GM23338 (cell line): ENCODE measurements at places on chromosomes 16 and 17.

DNA sequence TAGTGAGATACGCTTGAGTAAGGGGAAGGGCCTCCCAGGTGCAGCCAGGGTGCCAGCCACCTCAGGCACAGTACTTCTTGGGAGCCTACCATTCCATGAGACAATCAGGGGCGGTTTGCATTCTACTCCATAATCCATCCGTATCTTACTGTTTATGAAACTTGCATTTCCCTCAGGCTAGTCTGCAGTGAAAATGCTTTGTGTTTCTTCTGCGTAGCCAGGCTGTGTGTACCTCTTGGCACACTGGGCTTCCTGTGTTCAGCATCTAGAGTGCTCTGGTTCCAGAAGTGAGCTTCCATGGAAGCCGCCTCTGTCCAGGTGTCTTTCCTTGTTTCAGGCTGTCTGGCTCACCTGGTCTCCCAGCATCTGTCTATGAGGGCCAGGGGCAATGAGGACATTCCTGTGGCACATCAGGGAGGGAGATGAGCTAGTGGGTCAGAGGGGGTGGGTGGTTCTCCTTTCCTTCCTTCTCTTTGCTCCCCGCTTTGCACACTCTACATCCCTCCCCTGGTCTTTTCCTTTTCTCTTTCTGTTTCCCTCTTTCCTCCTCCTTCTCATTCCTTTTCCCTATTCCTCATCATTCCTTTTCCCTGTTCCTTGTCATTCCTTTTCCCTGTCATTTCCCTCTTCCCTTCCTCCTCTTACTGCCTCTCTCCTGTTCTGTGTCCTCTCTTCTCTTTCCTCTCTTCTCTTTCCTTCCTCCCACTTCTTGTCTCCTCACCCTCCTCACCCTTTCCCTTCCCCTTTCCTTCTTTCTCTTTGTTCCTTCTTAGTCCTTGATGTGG lies 386.5 kb downstream of the CPPED1 start:
- no peaks in the 10 kb centered on the region for H3K4me1 ChIP-seq
- no peak overlapping the region for H3K27ac ChIP-seq
- no peaks in the 10 kb centered on the region for H3K27me3 ChIP-seq
- DNase-seq, result no peak
- H3K4me3 ChIP-seq, result no peak overlapping the region

DNA sequence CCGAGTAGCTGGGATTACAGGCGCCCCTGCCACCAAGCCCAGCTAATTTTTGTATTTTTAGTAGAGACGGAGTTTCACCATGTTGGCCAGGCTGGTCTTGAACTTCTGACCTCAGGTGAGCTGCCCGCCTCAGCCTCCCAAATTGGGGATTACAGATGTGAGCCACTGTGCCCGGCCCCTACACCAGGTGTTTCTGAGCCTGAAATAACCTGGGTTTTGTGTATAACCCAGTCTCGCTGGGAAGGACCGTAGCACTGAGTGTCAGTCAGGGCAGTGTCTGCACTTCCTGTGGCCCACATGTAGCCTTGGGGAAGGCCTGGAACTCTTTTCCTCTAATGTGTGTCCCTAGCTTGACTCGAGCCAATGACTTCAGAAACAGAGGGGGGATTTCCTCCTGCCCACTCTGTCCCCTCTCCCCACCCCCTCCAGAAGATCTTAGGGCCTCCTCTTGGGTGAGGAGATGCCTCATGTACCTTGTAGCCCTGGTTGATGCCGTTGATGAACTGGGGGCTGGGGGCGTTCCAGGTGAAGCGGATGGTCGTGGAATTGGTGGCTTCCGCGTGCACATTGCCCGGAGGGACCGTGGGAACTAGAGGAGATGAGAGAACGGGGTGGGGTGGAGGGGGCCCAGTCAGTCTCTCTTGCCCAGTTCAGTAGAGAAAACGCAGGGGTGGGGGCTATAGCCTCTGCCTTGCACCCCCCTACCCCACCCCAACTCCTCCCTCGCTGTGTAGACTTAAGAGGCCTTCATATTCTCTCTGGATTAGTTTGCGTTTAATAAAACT lies 102.6 kb upstream of the CDC42EP4 start:
- no peak for DNase-seq
- H3K27me3 ChIP-seq, result no peaks in the 10 kb centered on the region
- H3K4me3 ChIP-seq, result no peak overlapping the region
- H3K36me3 ChIP-seq, result no peaks in the 10 kb centered on the region
- no peaks in the 10 kb centered on the region for H3K4me1 ChIP-seq

- no peaks in the 10 kb centered on the region for H3K27me3 ChIP-seq
- no peak overlapping the region for H3K27ac ChIP-seq
- no peak overlapping the region for H3K4me3 ChIP-seq
- no peaks in the 10 kb centered on the region; the same call in 1 of the 2 replicates for H3K4me1 ChIP-seq
- no peak for DNase-seq
Measured at GRCh38 chr17:77897741-77898301, 60.7 kb upstream of the TNRC6C start.

DNA sequence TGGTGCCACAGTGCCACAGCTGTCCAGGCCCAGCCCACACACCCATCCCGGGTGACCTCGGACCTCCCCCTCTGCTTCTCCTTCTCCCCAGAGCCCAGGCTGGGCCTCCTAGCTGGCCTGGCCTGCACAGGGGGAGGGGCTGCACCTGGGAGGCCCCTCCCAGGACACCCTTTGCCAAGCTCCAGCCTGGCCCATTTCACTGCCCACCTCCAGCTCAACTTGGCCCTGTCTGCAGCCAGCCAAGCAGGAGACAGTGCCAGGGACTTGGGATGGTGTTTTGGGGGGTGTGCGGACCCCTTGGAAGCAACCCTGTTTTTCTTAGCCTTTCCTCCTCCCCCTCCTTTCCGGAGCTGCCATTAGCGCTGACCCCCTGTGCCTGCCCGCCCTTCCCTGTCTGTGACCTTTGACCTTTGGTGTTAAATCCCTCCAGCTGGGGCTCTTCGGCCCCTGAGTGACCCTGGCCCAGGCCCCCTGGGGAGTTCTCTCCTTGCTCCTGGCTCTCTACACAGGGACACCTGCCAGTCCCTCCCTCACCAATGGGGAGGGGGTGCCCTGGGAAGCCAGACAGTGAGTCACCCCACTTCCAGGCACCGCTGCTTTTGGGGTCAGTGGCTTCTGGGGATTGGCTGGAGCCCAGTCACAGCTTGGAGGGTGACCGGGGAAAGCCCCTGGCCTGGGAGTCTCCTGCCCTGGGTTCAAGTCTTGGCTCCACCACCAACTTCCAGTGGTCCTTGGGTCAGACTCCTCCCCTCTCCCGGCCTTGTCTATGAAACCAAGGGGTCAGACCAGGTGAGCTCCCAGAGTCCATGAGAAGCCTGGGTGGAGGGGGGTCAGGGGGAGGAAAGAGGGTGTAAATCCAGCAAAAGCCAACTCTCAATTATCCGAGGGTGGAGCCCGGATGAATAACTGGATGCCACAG lies 1.9 kb downstream of the GLIS2 start:
- peaks cover 32% of the 10 kb centered on the region for H3K4me1 ChIP-seq
- 0 out of 2 replicates have a peak overlapping the region, but pooled peaks have one; percentile 26 for H3K27ac ChIP-seq
- H3K27me3 ChIP-seq, result peaks cover 19% of the 10 kb centered on the region
- no peaks in the 10 kb centered on the region for H3K36me3 ChIP-seq
- peak; percentile 17 for DNase-seq
- H3K4me3 ChIP-seq, result peak overlapping the region; percentile 84; the same call in 1 of the 2 replicates

DNA sequence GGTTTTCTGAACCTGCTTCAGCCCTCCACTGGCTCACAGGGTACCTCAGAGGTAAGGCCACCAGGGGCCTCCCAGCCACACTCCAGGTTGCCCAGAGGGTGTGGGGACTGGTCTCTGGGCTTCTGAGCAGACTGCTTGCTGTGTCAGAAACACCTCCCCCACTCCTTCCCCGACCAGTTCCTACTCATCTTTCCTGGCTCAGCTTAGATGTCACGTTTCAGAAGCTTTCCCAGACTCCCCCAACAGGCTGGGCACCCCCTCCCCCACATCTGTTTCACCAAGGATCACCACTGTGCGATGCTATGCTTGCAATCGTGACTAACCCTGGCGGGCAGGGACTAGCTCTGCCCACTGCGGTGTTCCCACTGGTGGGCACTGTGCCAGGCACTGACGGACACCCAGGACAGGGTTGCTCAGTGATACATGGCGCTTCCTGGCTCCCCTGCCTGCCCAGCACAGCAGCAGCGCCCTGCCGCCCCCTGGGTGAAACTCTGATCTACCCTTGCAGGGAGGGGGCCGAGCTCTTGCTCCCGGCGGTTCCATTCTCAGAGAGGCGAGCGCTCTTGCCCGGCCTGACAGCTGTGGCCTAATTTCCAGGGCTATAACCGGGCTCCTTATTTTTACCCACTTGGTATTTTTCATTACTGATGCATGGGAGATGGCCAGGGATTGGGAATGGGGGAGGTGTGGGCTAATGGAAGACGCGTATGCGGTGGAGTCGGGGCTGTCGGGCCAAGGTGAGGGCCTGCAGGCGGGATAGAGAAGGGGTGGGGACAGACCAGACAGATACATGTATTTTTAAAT lies 29.4 kb upstream of the MTSS2 start:
- peaks cover 5% of the 10 kb centered on the region; the same call in 1 of the 2 replicates for H3K36me3 ChIP-seq
- no peaks in the 10 kb centered on the region for H3K27me3 ChIP-seq
- no peak overlapping the region for H3K4me3 ChIP-seq

DNA sequence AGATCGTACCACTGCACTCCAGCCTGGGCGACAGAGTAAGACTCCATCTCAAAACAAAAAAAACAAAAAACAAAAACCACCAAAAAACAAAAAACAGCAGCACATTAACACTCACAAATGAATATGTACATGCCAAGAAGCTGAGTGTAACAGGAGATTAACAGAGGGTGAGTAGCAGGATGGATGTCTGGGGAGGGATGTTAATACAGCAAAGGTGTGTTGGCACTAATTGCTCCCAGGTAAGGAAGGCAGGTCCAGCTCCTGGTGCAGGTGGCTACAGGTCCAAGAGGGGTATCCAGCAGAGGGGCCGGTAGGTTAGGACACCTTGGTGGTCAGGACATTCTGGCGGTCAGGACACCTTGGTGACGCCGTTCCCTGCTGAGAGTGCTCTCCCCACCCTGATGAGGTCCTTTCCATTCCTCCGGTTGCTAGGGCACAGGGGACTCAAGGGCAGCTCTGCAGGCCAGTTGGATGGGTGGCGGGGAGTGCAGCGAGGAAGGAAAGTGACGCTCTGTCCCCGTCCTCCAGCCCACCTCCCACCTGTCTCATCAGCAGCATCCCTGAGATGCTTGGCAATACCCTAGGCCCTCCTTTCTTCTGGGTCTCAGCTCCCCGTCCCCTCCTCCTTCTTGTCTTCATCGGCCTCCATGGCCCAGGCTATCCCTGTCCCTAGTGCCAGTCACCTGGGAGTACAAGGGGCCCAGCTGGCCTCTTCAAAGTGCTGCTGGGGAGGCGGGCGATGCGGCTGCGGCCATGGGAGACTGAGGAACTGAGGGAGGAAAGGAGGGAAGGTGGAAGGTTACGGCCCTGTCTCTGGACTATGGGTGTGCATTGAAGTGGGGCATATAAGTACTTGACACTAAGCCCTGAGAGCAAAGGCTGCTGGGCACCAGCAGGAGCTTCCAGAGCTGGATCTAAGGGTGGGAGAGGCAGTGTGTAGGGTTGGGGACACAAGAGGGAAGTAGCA lies 10.7 kb upstream of the GFAP start:
- no peak overlapping the region for H3K27ac ChIP-seq
- H3K27me3 ChIP-seq, result no peaks in the 10 kb centered on the region
- no peak for DNase-seq
- peaks cover 24% of the 10 kb centered on the region for H3K36me3 ChIP-seq
- no peak overlapping the region for H3K4me3 ChIP-seq

DNA sequence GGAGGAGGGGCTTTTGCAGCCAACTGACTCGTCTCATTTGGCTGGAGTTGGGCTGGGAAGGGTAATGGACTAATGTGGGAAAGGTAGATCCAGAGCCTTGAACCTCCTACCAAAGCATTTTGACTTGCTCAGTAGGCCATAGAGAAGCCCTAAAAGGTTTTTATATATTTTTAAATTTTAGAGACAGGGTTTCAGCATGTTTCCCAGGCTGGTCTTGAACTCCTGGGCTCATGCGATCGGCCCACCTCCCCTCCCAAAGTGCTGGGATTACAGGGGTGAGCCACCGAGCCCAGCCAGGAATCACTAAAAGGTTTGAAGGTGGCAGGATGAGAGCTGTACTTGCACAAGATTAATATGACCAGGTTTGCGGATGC lies 2.0 kb upstream of the PITPNC1 start:
- H3K4me3 ChIP-seq, result no peak overlapping the region
- DNase-seq, result no peak
- H3K36me3 ChIP-seq, result no peaks in the 10 kb centered on the region
- no peaks in the 10 kb centered on the region for H3K27me3 ChIP-seq
